Fibroblast of skin of right quadriceps (primary cell): ENCODE measurements at places on chromosomes 5 and 9.

- DNase-seq, result peak; percentile 11
These were observed 118.0 kb upstream of the PCA3 start for GRCh38 chr9:76646249-76646648.

GRCh38 chr5:151870820-151871219, 53.8 kb downstream of the GLRA1 start:
- peak; percentile 39 for DNase-seq

- DNase-seq, result no peak
These were observed 23.5 kb downstream of the PCSK5 start for GRCh38 chr9:75914002-75914401.

DNA sequence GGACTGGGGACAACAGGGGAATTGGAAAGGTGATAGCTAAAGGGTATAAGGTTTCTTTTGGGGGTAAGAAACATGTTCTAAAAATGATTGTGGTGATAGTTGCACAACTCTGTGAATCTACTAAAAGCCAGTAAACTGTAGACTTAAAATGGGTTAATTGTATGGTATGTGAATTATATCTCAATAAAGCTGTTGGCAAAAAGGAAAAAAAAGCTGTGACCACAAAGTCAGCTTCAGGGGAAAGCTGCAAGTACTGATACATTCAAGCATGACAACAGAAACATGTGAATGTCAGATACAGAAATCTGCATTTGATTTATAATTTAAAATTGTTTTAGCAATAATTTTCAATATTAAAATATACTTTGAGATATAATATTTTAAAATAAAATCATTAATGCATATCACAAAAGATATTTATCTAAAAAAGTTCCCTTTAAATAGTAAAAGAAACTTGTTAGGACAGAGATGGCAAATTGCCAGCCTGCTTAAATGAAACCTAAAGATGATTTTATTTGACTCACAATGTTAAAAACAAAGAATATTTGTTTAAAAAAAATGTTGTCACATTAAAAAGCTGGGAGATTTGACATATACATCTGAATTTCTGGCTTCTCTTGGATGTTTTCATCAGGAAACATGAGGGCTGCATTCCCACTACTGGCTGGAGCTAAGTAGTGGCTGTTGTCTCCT, 66.0 kb downstream of the TBCA start:
- DNase-seq, result no peak

DNA sequence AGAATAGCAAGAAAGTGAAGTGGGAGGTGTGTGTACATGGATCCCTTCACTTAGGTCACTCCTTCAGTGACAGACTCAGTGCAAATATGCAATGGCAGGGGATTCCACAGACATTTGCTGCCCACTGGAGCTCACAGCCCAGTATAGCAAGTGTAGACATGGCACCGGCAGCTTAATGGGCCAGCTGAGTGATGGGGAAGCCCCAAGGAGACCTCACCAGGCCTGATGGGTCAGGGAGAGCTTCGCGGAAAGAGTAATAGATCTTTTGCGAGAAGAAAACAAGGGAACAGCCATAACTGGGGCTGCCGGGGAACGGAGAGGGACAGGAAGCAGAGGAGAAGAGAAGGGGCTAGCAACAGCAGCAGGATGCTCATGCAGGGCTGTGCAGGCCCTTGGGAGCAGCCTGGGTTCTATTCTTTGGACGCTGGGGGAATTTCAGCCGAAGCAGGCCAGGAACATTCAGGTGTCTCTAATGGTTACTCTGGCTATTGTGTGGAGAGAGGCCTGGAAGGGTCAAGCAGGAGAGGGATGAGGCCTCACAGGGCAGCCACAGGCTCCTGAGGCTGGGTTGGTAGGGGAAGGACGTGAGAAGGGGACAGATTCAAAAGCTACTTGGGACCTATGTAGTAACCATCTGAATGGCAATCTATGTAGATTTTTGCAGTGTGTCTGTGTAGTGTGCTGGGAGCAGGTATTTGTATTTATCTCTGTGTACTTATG, 27.0 kb downstream of the TCF7 start:
- no peak for DNase-seq

DNA sequence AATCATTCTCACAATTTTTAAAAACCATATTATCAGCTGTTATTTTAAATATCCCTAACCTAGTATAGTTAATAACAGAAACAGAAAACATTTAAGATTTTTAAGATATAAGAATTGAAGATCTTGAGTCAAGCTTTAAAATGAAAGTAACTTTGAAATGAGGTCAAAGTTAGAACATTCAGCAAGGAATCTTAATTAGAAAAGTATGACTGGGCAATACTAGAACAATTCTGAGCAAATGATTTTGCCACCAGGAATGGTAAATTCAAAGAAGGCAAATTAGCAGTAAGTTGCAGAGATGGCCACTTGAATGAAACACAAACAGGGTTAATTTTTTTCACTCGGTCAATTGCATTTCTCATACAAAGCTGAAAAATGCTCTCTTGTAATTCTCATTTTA, 117.9 kb downstream of the NXNL2 start:
- DNase-seq, result peak; percentile 41

- DNase-seq, result no peak
These were observed 247.4 kb downstream of the CDH9 start for GRCh38 chr5:26791021-26791420.

- no peak for DNase-seq
These were observed 33.1 kb downstream of the CRB2 start for GRCh38 chr9:123389070-123389469.

- DNase-seq, result no peak
These were observed 545.8 kb downstream of the CSNK1G3 start for GRCh38 chr5:124057724-124058231.

- no peak for DNase-seq
These were observed 43.2 kb downstream of the BARX1 start for GRCh38 chr9:93911801-93912554.

- no peak for DNase-seq
These were observed 33.1 kb upstream of the TRIM32 start for GRCh38 chr9:116654059-116654355.

GRCh38 chr5:116437922-116438578, 136.6 kb downstream of the SEMA6A start:
- no peak for DNase-seq

DNA sequence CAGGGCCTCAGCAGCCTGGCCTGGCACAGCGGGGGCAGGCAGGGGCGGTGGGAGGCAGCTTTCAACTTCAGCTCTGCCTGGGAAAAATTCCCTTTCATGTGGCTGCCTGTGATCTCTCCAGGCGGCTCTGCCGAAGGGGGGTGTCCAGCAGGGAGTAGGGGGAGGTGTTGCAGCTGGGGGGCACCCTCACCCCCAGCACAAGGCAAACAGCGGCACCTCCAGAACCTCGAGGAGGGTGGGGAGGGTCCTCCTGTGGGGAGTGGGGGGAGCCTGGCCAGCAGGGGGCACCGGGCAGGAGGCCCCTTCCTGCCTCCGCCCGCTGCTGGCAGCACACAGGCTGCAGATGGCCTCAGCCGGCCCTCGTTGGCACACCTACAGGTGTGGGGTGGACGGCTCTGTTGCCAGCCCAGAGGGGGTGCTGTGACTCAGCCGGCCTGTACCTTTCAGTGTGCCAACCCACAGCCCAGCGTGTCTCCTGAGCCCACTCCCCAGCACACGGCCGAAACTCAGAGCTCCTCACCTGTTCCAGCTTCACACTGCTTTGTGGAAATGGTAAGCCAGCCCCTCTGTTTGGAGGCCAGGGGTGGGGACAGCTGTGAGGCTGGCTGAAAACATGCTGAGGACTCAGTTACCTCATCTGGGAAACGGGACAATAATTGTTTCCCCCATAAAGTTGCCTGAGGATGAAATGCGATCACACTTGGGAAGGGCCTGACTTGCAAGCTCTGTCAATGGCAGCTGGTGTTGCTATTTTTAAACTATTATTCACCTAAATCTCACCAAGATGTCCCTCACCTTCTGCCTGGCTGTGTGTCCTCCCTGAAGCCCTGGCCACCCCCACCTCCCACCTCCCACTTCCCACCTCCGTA, 37.0 kb downstream of the CXXC5 start:
- DNase-seq, result no peak

- peak; percentile 44 for DNase-seq
These were observed 126.5 kb downstream of the MRPS30 start for GRCh38 chr5:44935262-44935661.

GRCh38 chr5:93576994-93577853, 3.8 kb downstream of the NR2F1-AS1 start:
- DNase-seq, result no peak

DNA sequence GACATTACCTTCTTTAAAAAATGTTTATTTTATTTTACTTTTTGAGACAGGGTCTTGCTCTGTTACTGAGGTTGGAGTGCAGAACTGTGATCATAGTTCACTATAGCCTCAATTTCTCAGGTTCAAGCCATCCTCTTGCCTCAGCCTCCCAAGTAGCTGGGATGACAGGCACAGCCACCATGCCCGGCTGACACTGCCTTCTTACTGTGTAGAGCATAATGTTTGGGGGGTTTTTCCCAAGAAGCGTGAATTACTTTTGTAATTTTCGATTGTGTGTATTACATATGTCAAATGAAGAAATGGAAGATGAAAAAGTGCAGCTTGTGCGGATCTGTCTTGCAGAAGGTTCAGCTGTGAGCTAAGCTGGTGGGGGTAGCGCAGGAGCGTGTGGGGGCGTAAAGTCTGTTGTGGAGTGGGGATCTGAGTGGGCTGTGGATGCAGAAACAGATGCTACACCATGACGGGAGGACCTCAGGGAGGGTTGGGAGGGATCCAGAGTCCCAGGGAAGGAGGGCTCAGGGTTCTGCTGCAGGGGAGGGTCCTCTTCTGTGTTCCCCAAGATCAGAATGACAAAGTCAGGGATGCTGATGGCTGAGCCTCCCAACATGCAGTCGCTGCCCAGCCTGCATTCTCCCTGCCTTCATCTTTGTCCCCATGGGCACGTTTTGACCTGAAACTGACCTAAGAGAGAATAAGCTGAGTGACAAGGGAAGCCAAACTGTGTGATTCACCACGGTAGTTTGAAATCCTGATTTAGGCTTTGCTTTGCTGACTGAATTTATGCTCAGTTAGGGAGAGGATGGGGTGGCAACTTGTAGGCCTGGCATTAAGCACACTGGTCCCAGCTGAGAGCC, 6.8 kb upstream of the ANKRD33B start:
- DNase-seq, result peak; percentile 23

DNA sequence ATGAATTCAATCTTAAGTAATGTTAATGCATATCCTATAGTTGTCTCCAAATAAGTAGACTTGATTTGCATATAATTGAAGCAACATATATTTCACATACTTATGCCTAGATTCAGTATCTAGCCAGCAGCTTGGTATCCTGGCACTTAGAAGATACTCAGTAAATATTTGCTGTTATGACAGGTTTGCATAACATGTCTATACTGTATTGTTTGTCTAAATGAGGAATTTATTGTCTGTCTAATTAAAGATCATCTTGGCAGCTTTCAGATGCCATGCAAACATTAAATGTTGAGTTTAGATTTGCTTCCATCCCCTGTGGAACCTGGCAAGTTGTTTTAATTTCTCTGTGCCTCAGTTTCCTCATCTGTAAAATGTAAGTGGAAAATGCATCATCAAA, 9.4 kb downstream of the IQGAP2 start:
- DNase-seq, result no peak

DNA sequence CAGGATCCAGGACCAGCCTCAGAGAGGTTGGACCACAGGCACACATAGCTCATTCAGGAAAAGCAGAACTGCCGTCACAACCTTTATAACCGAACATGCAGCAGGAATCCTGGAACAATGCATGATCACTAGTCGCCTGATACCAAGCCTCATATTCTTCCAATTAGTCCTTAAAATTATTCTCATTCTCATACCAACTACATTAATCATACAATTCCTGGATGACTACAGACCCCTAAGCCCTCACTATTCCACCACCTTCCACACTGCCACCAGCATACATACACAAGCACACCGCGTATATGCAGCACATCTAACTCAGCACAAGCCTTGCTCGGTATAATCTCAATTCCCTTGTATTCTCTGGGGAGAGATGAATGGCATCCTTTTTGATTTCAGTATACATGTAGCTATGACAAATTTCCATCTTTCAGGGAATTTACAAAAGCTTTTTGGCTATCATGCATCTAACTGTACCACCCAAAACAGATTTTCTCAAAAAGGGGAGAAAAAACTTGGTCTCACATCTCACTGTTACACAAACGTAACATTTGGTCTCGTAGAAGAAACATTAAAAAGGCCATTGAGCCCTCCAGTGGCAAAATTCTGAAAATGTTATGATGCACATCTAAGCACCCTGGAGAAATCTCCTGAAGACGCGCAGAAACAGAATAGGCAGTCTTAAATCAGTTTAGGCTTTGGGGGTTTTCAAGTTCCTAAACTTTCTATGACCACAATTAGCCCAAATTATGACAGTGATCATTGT, 46.2 kb downstream of the MCTP1 start:
- peak; percentile 58 for DNase-seq

DNA sequence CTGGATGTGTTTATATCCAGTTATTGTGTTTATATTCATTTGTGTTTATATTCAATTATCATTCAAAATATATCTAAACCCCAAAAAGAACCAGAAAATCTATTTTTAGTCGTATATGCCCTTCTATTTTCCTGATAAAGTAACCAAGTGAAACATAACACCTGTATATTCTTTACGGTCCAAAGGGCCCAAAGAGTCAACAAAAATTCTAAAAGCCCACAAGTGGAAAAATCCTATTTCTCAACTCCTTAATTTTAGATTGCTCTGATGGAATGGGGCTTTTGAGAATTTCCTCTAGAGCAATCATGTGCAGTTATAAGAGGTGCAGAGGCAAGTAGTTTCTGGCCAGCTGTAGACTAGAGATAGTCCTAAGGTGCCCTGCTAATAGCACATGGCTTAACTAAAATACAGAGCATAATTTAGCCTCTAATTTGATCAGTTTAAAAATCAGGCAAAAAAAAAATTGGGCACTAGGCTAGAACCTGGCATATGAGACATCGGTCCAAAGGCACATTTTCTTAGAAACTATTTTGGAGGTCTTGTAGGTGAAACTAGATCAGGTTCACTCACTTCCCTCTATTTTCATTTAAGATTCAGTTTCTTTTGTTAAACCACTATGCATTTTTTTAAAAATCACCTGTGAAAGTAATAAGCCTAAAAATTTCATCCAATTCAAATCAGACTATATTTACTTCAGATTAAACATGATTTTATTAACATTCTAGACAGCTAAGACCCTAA, 256.0 kb downstream of the FBXL17 start:
- no peak for DNase-seq

DNA sequence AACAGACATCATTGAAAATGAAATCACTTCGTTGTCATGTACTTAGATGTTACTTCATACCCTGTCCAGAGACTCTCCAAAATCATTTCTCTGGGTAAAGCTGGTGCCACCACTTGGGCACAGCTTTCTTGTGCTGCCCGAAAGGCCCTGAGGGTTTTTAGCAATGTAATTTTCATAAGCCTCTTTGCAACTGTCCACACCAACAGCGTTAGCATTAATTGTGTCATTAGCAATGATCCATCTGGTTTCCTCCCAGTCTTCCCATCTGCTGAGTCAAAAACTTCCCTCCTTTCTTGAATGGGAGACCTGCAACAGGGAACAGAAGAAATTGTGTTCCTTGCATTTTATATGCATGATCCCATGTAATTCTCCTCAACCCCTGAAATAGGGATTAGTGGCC, 8.6 kb upstream of the MSX2 start:
- DNase-seq, result no peak

DNA sequence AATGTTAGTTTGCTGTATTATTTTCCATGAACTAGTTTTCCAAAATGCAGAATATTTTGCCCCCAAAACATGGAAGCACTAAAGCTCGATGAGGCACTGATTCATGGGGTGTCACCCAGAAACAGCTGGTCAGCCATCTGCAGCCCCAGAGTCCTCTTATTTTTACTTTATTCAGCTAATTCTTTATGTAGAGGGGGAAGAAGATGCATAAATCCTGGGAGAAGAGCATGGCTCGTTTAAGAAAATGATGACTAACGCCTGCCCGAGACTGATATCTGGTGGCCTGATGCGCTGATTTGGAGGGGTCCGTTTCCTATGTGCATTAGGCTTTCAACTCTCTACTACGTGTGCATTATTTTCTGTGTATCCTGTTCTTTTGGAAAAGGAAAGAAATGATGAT, 390.3 kb upstream of the MEF2C start:
- no peak for DNase-seq
